CD4-positive, alpha-beta T cell treated with Interleukin-2 at 100 ng/mL for 4 hours (primary cell): ENCODE measurements at places on chromosomes 6 and 20.
A peak's percentile ranks its signal among the peaks of the same experiment; 100 is the strongest.

- peak; percentile 79 for DNase-seq
Observed at GRCh38 chr6:32415521-32416019, 8.6 kb upstream of the BTNL2 start.

DNA sequence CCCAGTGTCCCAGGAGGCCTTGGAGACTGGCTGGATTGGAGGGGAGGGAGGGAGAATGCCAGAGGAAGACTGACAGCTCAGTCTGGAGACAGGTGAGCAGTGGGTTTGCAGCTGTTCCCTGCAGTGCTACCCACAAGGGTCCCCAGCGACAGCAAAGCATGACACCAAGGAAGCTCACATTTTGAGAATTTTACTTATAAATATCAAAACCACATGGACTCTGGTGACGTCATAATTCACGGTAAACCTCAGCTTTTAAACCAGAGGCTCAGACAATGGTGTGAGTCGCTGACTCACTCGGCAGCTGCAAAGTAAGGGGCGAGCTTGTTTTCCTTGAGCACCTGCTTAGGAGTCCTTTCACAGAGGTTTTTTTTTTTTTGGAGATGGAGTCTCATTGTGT, 65.2 kb downstream of the THBS2 start:
- peak; percentile 6 for DNase-seq

DNA sequence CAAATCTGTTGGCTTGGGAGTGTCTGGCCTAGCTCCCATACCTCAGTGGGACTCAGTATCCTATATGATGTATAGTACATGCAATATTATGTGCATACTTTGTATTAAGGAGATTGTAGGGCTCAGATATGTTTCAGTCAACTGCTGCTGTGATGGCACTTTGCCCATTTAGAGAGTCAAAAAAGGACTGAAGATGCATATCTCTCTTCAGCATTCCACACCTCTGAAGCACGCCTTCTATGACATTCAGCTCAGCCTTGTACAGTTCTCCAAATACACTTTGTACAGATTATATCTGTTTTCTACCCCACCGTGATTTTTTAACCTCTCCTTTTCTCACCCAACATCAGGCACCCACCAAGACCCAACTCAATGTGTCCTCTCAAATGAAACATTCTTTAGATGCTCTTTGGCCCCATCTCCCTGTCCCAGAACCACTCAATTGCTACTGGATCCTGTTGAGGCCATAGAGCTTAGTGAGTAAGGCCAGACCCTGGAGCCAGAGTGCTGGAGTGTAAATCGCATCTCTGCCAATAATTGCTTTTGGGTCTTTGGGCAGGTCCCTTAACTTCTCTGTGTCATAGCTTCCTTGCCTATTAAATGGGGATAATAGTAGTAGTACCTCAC, 15.6 kb downstream of the ENPP1 start:
- no peak for DNase-seq

GRCh38 chr6:13538084-13538483, 36.3 kb upstream of the SIRT5 start:
- peak; percentile 32 for DNase-seq

DNA sequence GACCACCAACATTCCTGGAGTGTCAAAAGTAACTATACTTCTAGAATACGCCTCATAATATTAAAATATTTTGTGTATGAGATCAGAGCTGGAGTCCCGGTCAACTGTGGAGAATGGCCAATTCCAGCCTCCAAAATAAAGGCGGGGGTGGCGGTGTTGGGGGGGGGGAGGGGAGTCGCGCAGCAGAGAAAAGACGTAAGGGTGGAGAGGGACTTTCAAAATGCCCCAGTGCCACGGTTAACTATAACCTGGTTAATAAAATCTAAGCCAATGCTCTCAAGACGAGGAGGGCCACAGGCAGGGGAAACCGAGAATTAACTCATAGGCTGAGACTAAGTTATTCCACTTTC, 1.3 kb downstream of the NUP153 start:
- no peak for DNase-seq

- DNase-seq: no peak
Observed at GRCh38 chr6:48036316-48036715, 74.7 kb downstream of the PTCHD4 start.

DNA sequence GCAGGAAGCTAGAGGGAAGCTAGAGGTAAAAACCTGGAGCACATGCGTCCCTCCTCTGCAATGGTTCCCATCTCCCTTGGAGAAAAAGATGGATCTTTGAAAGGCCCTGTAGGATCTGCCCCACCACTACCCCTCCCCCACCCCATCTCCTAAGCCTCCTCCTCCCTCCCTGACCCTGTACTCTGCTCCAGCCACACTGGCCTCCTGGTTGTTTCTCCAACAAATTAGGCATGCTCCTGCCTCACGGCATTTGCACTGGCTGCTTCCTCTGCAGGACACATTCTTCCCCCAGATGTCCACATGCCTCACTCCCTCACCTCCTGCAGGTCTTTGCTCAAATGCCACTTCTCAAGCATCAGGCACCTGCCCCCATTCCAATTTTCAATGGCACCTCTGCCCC, 45.5 kb downstream of the UBE2V1 start:
- DNase-seq: no peak

GRCh38 chr20:1625083-1625690, 5.4 kb upstream of the SIRPB1 start:
- peak; percentile 3 for DNase-seq

DNA sequence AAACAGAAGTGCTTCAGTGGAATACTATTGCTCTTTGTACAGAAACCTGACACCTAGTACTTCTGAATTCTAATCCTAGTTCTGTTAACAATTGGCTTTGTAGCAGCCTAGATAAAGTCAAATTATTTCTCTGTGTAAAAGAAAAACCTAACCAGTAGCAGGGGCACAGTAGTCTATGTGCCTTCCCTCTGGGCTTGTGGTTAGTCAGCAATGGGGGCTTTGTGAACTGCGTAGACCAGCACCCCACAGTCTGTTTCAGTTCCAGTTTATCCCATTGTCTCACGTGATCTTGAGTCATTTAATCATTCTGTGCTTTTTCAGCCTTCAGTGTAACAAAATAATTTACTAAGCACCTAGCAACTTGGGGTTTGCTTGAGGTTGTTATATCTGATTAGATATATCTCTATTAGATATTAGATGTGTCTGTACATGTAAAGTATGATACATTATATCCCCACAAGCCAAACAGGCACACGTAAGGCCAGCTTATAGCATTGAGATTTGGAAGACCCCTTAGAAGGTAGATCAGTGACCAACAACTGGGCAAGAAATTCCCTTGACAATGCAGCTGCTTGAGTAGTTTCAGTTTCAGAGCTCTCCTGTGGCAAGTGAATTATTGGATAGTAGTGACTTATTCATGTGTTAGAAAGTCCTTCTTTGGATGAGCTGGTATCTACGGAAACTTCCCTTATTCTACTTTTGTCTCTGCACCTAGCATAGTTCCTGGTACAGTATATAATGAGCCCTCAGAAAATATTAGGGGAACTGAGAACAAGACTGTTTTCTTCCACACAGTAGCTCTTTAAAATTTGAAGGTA, 27.9 kb upstream of the CCR6 start:
- peak; percentile 51 for DNase-seq

DNA sequence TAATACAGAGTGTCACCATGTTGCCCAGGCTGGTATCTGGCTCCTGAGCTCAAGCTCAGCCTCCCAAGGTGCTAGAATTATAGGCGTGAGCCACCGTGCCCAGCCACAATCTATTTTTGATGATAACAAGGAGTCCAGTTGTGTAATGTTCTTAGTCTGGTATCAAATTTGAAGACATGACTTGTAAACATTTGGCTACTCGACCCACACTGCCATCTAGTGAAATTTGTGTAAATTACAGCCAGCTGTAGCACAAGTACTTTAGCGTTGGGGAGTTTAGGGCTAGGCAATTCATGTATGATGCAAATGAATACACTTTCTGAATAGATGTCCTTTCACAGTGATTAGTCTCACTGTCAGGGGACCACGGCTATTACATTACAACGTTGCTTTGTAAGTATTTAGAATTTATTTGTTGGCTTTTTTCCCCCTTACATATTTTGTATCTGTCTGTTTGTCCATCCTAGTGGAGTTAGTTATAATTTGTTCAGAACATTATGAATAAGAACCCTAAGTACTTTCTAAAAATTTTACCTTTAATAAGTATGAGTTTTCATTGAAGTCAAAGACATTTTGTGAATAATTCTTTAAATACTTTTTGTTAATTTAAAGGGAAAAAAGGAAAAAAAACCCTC, 139.7 kb downstream of the PRDM13 start:
- peak; percentile 77 for DNase-seq

DNA sequence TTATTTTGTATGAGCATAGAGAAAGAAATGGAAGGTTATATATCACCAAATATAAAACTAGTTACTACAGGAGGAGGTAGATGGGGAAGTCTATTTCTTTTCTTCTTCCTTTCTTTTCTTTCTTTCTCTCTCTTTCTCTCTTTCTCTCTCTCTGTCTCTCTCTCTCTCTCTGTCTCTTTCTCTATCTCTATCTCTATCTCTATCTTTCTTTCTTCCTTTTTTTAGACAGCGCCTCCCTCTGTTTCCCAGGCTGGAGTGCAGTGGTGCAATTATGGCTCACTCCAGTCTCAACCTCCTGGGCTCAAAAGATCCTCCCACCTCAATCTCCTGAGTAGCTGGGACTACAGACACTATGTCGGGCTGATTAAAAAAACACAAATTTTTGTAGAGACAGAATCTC, 10.2 kb upstream of the SGK1 start:
- DNase-seq: no peak

DNA sequence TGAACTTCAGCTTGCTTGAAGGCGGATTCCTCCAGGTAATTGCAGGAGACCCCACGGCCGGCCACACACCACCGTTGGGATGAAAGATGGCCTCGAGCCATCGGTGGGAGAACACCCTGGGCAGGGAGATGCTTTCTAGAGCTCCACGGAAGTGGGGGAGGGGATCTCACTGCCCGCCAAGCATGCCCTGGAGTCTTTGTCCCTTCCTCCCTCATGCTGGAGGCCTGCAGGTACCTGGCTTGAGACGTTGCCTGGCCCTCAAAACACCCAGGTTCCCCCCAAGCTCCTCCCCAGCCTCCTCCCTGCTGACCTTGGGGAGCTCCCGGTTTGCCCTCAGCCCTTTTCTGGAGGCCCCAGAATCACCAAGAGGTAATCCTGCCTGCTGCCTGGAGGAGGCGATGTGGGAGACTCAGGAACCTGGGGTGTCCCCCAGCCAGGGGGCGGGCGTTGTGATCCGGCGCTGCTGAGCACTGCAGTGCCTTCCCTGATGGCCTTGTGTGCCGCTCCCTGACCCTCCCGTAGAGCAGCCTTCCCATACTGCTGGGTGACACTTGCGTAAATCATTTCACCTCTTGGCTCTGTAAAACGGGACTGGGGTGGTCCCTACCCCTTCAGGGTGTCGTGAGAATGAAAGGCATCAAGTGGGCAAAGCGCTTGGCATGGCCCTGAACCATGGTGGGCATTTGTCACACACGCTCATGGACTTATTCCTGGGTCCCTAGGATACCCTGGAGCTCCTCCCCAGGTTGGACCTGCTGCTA, 91.4 kb downstream of the CEBPB start:
- no peak for DNase-seq
